ENCODE measurements at places on chromosomes 1 and 21. TPM values are rescaled to one million over a fixed set of nuclear protein-coding genes. Genes with fewer than 3 reads are reported as not detected.

GRCh38 chr1:119367432-119368124 is 1.0 kb upstream of the HAO2 start:
- peak; percentile 2 for DNase-seq

DNA sequence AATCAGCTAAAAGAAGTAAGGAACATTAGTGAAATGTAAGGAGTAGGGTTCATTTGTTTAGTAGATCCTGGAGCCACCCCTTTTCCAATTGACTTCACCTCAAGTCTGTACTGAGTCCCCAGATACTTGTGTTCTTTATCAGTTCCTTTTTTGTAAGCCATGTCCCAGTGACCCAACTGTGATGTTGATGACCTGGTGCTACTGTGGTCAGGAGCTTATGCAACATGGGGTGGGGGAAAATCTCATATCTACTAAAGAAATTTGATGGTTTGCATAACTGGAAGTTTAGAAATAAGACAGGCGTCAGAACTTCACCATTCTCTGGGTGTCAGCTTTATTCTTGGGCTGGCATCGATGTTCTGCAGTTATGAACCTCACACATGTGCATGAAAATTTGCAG is 120.5 kb downstream of the LRRC7 start:
- no peak for DNase-seq

DNA sequence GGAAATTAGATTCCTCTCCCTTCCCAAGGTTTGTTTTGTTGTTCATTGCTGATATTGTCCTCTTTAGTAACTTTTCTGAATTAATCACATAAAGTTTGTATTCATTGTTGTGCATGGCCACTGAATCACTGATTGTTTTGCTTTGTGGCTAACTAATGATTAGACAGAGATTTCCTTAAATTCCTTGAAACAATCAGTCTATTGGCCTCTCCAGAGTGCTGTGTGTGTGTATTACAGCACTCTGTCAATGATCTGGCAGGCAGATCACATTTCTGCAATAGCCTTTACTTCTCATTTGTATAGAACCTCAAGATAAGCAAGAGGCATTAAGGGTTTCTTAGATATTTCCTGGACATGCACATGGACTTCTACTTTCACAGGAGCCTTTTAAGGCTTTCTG is 78.6 kb downstream of the DUSP10 start:
- DNase-seq: no peak

DNA sequence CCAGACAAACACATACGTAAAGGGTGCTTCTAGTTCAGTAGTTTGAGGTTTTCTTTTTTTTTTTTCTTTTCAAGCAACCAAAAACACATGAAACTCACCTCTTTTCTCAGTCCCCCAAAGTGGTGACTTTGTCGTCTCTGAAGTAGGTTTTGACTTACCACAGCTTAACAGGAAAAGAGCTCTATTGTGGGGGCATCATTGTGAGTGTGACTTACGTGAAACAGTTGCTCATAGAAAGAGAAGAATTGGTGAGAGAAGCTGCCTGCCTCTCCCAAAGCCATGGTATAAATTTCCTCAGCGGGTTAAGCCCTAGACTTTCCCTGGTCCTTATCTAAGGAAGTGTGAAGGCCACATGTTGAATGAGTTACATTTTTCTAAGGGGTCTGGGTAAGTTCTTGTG is 11.9 kb downstream of the FASLG start:
- no peak for DNase-seq

GRCh38 chr1:241999026-241999425 is at the start of gene MAP1LC3C:
MAP1LC3C (minus strand) TSS chr1:241999098; CDS start chr1:241999008, 90 bp downstream.
- no peak for DNase-seq

DNA sequence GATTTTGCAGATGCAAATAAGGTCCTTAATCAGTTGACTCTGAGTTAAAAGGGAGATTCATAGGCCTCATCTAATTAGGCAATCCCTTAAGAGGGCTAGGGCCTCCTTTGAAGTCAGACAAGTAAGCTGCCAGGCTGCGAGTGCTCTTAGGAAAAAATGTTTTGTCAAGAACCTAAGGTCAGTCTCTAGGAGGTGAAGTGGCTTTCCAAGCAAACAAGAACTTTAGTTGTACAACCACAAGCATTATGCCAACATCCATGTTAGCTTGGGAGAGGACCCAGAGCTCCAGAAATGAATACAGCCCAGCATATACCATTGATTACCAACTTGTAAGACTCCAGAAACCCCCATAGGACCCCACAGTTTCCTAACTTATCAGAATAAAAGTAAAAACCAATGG is 1366.2 kb downstream of the PLA2G4A start:
- DNase-seq: no peak

- no peak for DNase-seq
Observed at GRCh38 chr1:28887419-28887834, 26.9 kb upstream of the EPB41 start.

GRCh38 chr1:56065729-56066128 is 513.6 kb downstream of the PLPP3 start:
- peak; percentile 32 for DNase-seq

GRCh38 chr1:48246727-48247126 is 24.2 kb downstream of the SLC5A9 start:
- DNase-seq: no peak

GRCh38 chr21:15616864-15617574 is 112.8 kb upstream of the USP25 start:
- no peak for DNase-seq

DNA sequence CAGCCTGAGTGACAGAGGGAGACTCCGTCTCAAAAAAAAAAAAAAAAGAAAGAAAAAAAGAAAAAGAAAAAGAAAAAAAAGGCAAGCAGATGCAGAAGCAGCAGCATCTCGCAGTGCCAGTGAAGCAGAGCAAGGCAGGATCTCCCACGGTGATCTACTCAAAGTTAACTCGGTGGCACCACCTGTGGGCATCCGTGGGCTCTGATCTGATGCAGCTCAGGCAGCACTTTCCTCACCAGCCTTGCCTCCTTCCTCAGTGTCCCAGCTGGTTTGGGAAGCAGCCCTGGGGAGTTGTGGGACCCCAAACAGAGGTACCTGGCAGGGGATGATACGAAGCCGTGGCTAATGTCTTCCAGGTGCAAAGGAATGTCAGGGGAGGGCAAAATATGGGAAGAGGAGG is 104.3 kb upstream of the KRTAP19-8 start:
- DNase-seq: no peak

DNA sequence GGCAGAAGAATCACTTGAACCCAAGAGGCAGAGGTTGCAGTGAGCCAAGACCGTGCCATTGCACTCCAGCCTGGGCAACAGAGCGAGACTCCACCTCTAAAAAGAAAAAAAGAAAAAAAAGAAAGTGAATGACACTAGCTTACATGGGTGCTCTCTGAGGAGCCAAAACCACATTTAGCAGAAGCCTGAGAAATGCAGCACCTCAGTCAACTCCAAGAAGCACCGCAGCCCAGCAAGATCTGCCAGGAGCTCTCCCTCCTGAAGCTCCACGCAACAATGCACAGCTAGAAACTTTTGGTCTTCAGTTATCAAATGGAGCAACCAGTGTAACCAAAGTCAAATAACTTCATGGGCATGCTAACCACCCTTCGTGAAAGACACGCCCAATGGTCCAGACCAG is 229.1 kb downstream of the SETD4 start:
- DNase-seq: no peak

DNA sequence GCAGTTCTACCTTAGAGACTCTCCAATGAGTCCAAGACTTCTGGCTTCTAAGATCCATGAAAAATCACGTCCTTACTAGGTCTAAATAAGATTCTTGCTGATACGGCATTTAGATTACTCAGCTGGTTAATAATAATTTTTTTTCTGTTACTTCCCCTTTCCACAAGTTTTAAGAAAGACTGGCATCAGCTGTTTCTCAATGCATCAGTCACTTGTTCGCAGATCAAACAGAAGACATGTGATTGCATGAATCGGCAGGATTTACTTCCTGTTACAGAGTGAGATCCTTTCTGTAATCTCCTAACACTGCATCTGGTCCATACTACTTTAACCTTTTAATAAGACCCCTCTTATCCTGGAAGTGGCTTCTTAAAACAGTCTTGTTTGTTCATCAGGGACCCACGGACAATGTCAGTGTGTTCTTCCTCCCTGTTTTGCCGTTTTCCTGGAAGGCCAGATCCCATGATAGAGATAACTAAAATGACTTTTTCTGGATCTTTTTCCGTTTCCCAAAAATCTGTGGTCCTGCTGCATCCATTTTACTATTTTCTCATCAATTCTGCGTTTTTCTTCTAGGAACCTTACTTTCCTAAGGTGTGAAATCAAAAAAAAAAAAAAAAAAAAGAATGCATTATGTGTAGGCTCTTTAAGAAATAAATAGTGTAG is 6.1 kb downstream of the NPL start:
- DNase-seq: no peak

DNA sequence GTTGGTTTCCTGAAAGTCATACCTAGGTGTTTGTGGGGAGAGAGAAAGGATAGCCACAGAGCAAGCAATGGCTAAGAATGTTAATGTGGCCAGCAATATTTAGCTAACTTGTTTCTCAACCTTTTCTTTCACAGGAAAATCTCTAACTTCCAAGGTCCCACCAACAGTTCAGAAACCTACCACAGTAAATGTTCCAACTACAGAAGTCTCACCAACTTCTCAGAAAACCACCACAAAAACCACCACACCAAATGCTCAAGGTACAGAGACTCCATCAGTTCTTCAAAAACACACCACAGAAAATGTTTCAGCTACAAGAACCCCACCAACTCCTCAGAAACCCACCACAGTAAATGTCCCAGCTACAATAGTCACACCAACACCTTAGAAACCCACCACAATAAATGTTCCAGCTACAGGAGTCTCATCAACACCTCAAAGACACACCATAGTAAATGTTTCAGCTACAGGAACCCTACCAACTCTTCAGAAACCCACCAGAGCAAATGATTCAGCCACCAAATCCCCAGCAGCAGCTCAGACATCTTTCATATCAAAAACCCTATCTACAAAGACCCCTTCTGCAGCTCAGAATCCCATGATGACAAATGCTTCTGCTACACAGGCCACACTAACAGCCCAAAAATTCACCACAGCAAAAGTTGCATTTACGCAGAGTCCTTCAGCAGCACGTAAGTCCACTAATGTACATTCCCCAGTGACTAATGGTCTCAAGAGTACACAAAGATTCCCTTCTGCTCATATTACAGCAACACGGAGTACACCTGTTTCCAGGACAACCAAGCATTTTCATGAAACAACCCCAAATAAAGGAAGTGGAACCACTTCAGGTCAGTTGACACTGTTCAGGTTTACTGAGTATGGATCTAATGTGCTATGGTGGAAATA is 15.3 kb downstream of the CD55 start:
- DNase-seq: no peak

Gene FBXO2
- polyA plus RNA-seq: 1.5 TPM

Gene TEDDM1
- not detected for polyA plus RNA-seq

Gene TTC22
- not detected for polyA plus RNA-seq

Gene MRPL9
- polyA plus RNA-seq: 105 TPM

Gene PLCH2
- polyA plus RNA-seq: 0.06 TPM

Measured in BJ (cell line).